Left kidney (tissue), 8 donors: ENCODE measurements at places on chromosomes 16 and 17. TPM values are rescaled to one million over a fixed set of nuclear protein-coding genes. Genes with fewer than 3 reads are reported as not detected.

Gene KRTAP4-5
- not detected for polyA plus RNA-seq

Gene KRT40
- polyA plus RNA-seq: not detected

Gene TEKT3
- polyA plus RNA-seq: 2.1 TPM

Gene TGFB1I1
- 36.6 TPM for polyA plus RNA-seq

DNA sequence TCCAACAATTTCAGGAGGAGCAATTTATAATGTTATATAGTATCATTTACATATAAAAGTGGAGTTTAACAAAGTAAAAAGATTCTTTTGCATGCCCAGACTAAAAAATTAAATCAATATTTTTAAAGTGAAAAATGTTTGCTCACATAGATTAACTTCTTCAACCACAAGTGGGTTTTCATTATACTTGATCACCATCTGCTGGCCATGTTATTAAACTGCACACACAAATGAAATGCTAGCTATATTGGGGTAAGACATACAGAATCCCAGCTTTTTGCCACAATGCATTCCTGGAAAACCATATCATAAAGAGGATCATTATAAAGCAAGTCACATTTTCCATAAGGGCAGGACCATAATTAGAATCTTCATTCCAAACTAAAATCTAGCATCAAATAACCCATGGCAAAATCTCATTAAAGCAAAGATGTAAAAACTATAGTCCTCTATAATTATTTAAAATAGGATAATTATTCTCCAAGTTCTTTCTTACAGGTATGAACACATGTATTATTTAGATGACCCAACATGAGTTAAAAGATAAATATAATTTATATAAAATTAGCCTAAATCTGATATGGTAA lies 26.3 kb downstream of the CEP112 start:
- peak; percentile 60 for DNase-seq

GRCh38 chr16:154217-155030 lies 2.0 kb downstream of the HBZ start:
- DNase-seq: no peak

DNA sequence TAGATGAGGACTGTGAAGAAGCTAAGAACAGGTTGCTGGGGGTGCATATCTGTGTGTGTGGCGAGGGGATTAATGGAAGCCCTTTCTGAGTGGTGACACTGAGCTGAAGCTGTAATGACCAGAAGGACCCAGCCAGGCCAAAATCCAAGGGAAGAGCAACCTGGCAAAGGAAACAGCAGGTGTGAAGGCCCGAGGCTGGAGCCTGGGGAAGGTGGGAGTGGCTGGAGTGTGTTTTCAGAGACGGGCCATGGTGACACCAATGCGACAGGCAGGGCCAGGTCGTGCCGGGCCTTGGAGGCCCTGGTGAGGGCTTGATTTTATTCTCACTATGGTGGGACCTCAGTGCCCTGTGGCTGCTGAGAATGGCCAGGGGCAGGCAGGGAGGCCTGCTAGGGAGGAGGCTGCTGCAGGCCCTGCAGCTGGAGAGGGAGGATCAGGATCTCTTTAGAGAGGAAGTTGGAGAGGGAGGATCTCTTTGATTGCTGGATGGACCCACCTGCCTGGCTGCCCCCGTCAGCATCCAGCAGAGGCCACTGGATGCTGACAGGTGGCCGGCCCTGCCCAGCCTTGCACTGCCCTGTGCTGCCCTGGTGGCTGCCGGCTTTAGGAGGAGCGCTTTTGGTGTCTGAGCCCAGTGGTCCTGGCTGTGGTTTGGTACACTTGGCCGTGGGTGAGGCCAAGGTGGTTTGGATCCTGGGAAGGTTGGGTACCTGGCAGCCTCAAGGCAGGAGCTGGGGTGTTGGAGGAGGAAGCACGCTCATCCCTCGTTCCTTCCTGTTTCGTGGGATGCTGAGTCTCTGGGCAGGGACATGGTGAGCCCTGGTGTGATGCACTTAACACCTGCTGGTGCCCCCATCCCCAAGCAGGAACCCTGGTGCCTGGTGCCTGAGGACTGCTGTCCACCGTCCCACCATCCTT lies 188.3 kb downstream of the SEC14L1 start:
- DNase-seq: no peak

GRCh38 chr17:66076546-66077190 lies 115.3 kb downstream of the CEP112 start:
- DNase-seq: no peak

GRCh38 chr17:79866791-79867518 lies 27.7 kb upstream of the CBX4 start:
- no peak for DNase-seq

- no peak for DNase-seq
Observed at GRCh38 chr16:79765431-79765830, 164.9 kb upstream of the MAF start.

DNA sequence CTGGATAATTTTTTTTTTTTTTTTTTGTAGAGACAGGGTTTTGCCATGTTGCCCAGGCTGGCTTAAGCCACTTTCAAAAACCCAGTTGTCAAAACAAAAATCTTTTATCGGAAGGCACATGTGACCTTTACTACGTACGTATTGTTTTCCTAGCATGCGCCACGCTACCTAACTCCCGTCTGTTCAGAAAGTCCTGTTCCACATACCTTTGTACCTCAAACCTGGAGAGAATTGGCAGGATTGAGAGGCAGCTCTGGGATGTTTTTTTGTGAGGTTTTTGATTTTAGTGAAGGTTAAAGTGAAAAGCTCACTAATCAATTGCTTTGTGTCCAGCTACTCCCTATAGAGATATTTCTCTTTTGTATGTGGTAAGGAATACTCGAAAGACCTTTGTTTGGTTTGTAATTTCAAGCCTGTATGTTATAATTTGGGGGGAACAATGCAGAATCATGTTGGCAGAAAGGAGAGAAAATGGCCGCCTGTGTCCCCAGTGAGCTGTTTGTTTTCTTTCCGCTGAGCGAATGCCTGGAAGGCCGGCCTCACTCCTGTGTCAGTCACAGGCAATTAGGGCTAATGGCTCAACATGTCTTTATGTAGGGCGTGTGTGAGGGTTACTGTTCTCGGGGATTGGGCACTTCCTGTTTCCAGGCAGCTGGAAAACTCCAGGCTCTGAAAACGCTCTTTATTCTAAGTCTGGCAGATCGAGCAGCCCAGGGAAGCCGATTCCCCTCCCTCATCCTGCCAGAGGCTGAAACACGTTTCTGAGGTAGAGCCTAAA lies 60.8 kb upstream of the CLEC18A start:
- DNase-seq: peak; percentile 85
